ENCODE measurements at places on chromosomes 6 and 20. TPM values are rescaled to one million over a fixed set of nuclear protein-coding genes. Genes with fewer than 3 reads are reported as not detected.

GRCh38 chr6:30151580-30151979 is 9.4 kb downstream of the TRIM10 start:
- DNase-seq: no peak

Gene HRH3
- polyA plus RNA-seq: not detected

GRCh38 chr6:158552055-158552795 is 7.7 kb upstream of the TMEM181 start:
- DNase-seq: no peak

Gene SPTLC3
- polyA plus RNA-seq: not detected

Gene TMC2
- not detected for polyA plus RNA-seq

GRCh38 chr20:50445354-50446151 is 64.6 kb upstream of the PTPN1 start:
- no peak for DNase-seq

Gene PRRT1
- 0.13 TPM for polyA plus RNA-seq

- DNase-seq: no peak
These were observed 101.1 kb upstream of the SCAF8 start for GRCh38 chr6:154632119-154632518.

Gene SYNGAP1
- 0.82 TPM for polyA plus RNA-seq

DNA sequence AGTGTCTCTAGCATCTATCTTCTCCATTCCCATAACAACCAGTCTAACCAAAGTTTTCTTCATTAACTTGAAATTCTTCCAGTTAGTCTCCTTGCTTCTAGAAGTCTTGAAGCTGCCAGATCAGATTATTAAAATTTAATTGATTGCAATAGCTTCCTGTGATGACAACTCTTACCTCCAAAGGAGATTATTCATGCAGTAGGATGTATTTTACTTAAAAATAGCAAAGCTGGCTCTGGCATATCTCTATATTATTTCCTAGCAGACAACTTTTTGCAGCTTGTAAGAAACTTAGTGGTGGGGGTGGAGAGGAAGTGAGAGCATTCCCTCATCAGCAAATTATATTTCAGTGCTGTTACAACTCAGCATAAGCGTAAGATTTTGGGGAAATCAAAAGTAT is 290.4 kb downstream of the GRIK2 start:
- DNase-seq: no peak

DNA sequence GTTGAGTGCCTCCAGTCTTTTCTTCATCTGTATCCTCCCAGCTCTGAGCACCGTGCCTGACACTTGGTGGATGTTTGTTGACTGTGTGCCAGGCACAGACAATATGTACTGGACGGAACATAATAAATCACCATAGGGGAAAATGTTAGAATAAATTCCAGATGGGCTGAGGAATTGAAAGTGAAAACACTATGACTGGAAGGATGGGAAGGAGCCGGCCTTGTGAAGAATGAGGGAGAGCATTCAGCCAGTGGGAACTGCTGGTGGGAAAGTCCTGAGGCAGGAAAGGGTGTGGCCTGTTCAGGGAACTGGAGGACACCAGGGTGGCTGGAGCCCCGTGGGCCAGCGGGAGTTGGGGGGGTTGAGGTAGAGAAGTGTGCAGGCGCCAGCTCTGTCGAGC is 75.4 kb downstream of the MTHFD1L start:
- no peak for DNase-seq

- peak; percentile 52 for DNase-seq
These were observed 4.6 kb downstream of the OR2H2 start for GRCh38 chr6:29589423-29590048.

Gene THEMIS
- 6.5 TPM for polyA plus RNA-seq

- DNase-seq: no peak
These were observed 297.3 kb upstream of the IRAK1BP1 start for GRCh38 chr6:78570044-78570443.

DNA sequence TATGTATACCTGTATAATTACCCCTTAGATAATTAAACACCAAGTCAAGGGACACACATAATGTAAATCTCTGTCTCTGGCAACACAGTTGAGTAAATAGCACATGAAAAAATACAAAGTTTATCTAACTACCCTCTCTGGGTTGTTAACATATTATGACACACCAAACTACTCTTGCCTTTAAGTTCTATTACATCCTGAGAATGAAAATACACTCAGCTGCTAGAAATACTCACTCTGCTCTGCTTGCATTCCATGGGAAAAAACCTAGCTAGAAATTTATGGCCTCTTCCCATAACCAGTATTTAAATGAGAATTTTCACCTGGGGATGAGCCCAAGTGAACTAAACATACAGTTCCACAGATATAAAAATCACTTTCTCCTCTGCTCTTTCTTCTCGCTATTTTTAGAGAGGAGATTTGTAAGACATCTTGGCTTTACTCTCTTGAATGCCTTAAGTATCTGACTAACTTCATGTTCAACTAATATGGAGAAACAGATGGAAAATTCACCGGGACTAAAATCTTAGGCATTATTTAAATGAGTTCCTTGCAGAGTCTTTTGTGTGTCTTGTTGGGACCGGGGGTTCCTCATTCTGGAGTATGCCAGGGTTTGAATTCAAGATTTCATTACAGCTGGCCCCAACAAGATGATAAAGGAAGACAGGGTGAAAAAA is 140.9 kb downstream of the GJA10 start:
- no peak for DNase-seq

DNA sequence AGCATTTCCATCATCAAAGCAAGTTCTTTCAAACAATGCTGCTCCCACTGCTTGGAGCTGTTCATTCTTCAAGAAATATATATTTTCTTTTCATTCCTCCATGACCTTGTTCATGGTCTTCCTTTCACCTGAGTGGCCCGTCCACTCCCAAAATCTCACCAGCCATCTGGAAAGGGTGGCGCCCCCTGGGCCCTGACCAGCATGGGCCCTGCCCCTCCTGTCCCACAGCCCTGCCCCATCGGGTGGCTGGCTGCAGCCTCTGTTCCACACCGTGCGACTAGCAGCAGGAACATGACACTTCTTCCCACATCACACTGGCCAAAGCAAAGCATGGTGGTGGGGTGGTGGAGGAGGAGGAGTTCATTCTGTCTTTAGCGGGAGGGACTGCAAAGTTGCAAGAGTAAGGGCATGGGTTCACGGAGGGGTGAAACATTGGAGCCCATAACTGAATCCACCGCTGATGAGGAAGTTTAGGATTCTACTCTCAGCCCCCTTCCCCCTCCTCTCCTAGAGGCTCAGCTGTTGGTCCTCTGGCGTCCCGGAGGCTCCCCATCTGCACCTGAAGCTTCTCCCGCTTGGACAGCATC is 195.2 kb upstream of the SLC24A3 start:
- no peak for DNase-seq

Gene PAQR8
- 17.8 TPM for polyA plus RNA-seq

Gene DPPA5
- polyA plus RNA-seq: not detected

DNA sequence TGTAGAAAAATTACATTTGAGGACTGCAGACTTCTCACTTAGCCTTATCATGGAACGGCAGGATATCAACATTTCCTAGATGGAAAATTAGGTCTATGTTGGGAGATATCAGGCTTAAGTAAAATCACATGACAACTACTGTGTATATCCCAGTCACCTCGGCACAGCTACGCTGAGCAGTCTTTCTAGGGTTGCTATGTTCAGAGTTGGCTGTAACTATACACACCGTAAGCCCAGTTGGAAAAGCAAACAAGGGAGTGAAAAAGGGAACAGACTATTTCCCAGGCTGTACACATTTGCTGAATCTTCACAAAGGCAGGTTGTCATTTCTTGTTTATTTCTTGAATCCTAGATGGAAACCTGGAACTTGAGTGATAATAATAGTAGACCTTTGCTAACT is 80.7 kb upstream of the PTPRK start:
- no peak for DNase-seq

GRCh38 chr20:23412026-23412425 is 9.3 kb downstream of the NAPB start:
- DNase-seq: no peak

GRCh38 chr20:6663104-6663503 is 104.4 kb upstream of the BMP2 start:
- DNase-seq: no peak

DNA sequence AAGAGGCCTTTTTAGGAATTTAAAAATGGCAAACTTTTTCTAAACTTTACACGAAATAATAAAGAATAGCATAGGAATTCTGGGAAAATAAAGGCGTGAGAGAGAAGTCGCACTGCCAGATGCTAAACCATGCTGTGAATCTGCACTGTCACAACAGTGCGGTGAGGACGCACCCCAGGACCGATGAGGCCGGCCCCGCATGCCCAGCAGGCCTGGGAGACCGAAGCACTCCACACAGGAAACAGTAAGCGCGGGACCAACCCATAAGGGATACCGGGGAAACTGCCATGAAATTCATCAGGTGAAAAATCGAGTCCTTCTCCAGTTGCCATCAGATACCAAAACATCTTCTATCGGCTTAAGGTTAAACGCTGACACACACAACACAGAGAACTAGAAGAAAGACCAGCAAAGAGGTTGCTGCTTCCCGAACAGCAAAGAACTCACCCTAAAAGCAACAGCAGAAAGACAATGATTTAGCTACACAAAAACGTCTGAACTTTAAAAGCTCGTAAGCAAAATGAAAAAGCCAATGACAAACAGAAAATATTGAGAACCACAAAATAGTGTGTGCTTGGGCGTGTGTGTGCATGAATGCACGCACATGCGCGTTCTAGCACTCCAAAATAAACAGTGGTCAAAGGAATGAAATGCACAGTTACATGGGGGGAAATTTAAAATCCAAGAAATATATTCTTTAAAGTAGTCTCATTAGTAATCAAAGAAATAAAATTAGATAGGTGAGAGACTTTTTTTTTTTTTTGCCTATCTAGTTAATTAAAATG is 15.4 kb downstream of the RAMACL start:
- DNase-seq: no peak

GRCh38 chr20:24376311-24377099 is 92.9 kb upstream of the SYNDIG1 start:
- no peak for DNase-seq

- no peak for DNase-seq
These were observed 13.6 kb downstream of the PPP1R14C start for GRCh38 chr6:150156460-150156859.

DNA sequence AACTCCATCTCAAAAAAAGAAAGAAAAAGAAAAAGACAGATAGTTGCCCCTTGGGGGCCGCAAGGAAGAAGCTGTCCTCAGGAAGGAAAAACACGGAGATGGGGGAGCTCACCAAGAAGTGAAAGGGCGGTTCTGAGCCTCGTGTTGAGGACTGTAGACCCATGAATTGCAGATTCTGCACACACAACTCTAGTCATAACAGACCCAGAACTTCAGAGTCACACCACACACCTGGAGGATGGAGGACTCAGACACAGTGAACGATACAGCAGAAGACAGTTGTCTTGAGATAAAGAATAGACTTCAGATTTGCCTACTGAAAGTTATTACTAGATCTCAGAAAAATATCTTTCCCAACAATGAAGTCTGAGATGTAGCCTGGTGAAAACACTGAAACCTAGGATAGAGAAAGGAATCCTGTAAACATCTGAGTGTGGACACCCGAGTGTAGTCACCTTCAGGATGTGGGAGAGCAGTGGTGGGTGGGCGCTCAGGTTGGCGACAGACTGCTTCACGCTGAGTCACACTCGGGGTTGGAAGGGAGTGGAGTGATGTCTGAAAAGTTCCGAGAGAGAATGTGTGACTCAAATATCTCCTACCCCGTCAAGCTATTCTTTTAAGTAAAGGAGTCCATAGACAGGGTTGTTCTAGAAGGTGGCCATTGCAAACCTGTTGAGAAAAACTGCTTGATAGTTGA is 88.1 kb downstream of the MAP3K4 start:
- DNase-seq: no peak

DNA sequence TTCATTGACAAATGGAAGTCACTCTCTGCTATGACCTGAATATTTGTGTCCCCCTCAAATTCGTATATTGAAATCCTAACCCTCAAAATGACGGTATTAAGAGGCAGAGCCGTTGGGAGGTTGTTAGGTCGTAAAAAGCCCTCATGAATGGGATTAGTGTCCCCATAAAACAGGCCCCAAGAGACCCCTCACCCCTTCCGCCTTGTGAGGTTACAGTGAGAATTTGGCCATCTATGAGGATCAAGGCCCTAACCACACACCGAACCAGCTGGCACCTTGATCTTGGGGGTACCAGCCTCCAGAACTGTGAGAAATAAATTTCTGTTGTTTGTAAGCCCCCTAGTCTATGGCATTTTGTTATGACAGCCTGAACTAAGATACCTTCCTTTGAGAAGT is 52.5 kb upstream of the SLC22A16 start:
- no peak for DNase-seq

Gene BCKDHB
- polyA plus RNA-seq: 17.4 TPM

DNA sequence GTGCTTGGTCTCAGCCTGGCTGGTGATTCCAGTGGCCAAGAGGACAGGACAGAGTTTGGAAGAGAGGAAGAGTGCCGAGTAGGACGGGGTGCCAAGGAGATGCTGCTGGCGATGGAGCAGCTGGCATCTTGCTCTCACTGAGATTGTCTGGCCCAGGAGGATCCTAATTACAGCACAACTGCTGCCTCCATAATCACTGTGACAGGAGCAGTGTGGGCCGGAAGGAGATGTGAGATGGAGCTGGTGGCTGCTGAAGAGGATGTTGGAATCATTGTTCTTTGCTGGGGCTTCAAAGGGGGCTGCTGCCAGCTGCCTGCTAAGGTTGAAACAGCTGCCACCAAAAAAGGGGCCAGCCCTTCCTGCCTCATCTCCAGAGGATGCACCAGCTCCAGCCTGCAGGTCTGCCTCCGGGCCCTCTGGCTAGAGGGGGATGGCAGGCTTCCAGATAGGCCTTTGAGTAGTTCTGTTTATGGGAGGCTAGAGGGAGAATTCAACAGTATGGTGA is 214.4 kb downstream of the RNF144B start:
- no peak for DNase-seq

Gene VPS16
- polyA plus RNA-seq: 30.8 TPM

GRCh38 chr6:46867411-46867810 is 54.3 kb downstream of the ADGRF5 start:
- no peak for DNase-seq

Gene RHAG
- not detected for polyA plus RNA-seq

GRCh38 chr20:46358346-46359058 is 47.9 kb downstream of the ELMO2 start:
- no peak for DNase-seq

Gene TMEM181
- 5.4 TPM for polyA plus RNA-seq

DNA sequence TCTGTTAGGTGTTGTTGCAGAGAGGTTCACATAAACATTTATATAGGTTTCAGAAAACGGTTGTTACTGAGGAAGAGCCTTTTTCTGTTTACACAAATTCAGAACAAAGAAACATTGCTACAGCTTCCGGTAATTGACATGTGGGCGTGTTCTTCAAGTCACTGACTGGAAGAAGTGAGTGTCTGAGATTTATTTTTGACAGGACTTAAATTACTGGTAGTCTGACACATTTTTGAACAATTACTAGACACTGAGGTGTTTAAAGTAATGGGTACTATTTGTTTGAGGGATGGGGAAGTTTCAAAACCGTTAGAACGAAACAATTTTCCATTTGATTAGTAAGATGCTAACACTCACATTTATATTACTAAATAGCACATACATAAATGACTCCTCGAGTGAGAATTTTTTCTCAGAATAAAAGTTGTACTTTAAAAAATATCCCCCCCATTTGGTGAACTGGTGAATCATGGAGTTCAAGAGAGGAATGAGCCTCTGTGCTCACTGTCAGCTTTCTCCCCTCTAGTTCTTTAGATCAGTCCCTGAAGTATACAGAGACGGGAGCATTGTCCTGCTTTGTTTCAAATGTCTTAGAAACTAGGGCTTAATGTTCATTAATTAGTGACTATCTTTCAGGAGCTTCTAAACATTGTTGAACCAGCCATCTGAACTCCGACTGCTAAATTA is 98.7 kb downstream of the TSHZ2 start:
- DNase-seq: no peak
